ENCODE measurements at places on chromosomes 11 and 22. TPM values are rescaled to one million over a fixed set of nuclear protein-coding genes. Genes with fewer than 3 reads are reported as not detected.

Gene ISX
- not detected for total RNA-seq

Gene ZNRF3
- total RNA-seq, result 0.70 TPM

Gene TESMIN
- total RNA-seq, result 6.1 TPM

Gene ZDHHC13
- total RNA-seq, result 13.5 TPM

Gene RPS19BP1
- total RNA-seq, result 42.4 TPM

Gene C11orf58
- total RNA-seq, result 145 TPM

Gene CSNK2A3
- not detected for total RNA-seq

Gene OR2AT4
- not detected for total RNA-seq

Gene SMDT1
- total RNA-seq, result 103 TPM
